SK-N-SH treated with all-trans-retinoic acid at 6 μM for 48 hours (cell line): ENCODE measurements at places on chromosomes 5 and 9.

DNA sequence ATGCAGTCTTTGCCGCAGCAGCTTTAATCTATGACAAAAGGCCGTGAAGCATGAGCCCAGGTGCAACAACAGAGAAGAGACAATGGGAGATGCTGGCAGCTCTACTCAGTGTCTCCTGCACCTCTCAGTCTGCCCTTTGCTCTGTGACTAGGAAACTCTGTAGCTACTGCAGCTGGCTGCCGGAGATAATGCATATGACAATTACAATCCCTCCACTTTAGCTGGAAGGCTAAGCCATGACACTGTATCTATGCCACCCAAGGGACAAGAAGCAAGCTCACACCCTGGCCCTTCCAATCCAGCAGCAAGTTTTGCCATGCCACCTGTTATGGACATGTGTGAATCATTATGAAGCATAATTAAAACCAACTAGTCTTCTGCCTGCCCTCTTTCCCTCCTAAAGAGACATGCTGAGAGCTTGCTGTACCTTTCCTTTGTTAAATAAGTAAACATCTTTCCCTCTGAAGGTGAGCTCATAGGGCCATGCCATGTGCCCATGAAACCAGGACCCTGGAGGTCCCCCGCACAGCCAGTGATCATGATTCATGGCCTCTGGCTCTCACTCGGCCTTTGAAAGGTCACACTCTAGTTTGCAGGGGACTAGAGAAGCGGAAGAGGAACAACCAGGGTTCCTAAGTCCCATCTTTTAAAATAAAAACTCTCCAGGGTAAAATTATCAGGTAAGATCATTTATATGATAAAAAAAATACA is 219.4 kb downstream of the SPOCK1 start:
- no peak for ATAC-seq

GRCh38 chr5:130171699-130172098 is 267.4 kb downstream of the CHSY3 start:
- ATAC-seq = no peak

DNA sequence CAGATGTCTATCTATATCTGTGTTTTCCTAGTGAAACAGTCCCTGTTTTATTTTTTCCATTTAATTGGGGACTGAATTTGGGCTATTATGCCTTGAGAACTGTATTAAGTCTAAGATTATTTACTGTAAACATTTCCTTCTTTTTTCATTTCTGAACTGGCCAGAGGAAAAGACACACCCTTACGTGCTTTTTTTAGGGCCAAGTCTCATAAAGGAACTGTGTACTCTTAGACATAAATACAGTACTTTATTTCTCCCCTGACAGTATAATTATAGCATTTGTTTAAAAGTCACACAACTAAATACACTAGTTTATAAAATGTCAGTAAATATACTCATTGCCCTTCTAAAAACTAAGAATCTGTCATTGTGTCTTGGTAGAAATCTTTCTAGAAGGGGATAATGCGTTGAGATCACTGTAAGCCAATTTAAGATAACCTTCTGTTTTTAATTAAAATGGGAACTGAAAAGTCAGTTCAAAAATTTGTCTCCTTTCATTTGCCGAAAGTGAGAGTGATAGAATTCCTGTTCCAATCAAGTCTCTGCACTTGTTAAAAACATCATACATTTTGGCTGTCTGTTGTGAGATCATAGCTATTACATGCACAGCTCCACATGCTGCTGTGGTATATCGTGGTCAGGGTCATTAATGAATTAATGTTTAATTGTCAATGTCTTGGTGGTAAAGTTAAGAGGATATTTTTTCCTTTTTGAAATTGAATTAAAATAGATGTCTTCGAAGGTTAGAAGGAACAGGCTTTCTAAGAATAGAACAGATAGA is 132.1 kb downstream of the FOCAD start:
- no peak for ATAC-seq

DNA sequence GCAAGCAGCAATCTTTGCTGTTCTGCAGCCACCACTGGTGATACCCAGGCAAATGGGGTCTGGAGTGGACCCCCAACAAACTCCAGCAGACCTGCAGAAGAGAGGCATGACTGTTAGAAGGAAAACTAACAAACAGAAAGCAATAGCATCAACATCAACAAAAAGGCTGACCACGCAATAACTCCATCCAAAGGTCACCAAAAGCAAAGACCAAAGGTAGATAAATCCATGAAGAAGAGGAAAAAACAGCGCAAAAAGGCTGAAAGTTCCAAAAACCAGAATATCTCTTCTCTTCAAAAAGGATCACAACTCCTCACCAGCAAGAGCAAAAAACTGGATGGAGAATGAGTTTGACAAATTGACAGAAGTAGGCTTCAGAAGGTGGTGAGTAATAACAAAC is 23.4 kb downstream of the FRMD3 start:
- no peak for ATAC-seq

DNA sequence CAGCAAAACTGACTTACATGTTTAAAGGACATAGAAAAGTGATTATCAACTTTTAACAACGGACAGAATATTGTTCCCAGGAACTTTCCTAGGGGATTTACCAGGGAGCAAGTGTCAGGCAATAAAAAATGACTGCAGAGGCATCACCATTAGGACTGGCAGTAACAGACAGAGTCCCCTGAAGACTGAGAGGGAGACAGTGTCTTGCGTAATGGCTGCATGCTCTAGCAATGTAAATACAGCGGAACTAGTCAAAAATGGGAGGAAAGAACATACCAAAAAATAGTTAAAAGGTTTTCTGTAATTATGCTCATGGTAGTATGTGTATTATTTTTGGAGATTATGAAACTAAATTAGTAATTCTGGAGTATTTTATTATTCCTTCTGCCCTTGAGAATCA is 181.8 kb downstream of the CRB2 start:
- ATAC-seq = no peak

DNA sequence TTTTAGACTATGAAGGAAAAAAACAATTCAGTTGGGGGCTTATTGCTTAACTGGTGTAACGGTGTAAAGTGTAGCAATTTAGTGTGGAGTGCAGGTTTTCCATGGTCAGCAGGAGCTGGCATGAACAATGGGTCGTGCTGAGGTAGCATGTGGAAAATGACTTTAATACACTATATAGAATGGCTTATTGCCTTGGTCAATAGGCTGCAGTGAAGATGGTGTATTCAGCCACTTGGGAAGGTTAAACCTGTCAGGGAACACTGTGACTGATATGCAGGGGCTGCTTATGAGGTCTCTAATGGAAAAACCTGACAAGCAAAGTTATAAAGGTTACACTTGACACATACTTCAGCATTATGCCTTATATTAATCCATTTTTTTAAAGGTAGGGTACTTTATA is 764.7 kb upstream of the ARRDC3 start:
- no peak for ATAC-seq

- no peak for ATAC-seq
These were observed 332.3 kb upstream of the KLF9 start for GRCh38 chr9:70746760-70747159.
